ENCODE measurements at places on chromosomes 5 and 9. TPM values are rescaled to one million over a fixed set of nuclear protein-coding genes. Genes with fewer than 3 reads are reported as not detected.
A peak's percentile ranks its signal among the peaks of the same experiment; 100 is the strongest.

- DNase-seq = no peak
- H3K4me1 ChIP-seq = no peaks in the 10 kb centered on the region
- H3K27ac ChIP-seq = no peak overlapping the region
- H3K4me3 ChIP-seq = no peak overlapping the region
Measured at GRCh38 chr5:119200795-119201194, 129.9 kb downstream of the DMXL1 start.

DNA sequence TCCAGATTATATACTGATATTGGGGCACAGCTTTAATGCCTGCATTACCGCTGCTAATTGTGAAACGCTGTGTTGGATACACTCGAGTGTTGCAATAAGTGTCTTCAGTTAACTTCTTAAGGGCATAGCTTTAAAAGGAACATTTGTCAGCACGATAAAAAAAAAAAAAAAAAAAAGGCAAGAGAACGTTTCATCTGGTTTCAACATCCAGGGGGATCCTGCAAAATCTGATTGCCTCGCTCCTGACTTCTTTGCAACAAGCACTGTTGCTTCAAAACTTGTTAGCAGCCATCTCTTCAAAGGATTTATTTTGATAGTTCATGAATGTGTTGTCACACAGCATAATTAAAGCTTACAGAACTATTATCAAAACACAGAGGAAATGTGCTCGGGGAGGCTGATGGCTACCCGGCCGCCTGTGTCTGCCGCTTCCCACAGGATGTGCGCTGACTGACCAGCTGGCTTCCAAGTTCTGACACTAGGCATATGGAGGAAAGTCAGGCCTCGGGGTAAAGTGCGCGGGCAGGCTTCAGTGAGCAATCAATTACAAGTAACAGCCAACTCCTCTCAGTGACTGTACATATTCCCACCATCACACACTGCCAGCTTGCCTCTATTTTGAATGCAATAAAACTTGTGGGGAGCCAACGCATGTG, 77.7 kb downstream of the EBF1 start:
- H3K4me3 ChIP-seq = no peak overlapping the region
- H3K27me3 ChIP-seq = no peaks in the 10 kb centered on the region
- no peaks in the 10 kb centered on the region for H3K36me3 ChIP-seq
- peaks cover 2% of the 10 kb centered on the region for H3K4me1 ChIP-seq
- no peak overlapping the region for H3K27ac ChIP-seq

DNA sequence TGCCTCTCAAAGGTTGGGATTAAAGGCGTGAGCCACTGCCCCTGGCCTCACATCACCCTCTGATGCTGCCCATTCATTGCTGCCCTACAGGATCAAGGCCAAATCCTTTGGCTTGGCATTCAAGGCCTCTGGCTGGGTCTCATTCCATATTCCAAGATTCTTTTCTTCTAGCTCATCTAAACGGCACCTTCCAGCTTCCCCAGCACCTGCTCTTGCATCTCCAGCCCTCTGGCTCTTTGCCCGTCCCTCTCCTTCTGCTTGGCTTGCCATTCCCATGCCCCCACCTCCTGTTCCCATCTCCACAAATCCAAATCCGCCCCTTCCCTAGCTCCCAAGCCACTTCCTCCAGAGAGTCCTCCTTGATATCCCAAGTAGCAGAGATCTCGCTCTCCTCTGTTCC, 33.1 kb downstream of the CORO2A start:
- DNase-seq = no peak
- no peak overlapping the region for H3K27ac ChIP-seq
- H3K27me3 ChIP-seq = no peaks in the 10 kb centered on the region
- H3K4me1 ChIP-seq = peaks cover 22% of the 10 kb centered on the region

GRCh38 chr9:6562201-6562600, 83.3 kb downstream of the GLDC start:
- no peaks in the 10 kb centered on the region for H3K36me3 ChIP-seq
- H3K27ac ChIP-seq = no peak overlapping the region
- H3K4me3 ChIP-seq = no peak overlapping the region

- no peak overlapping the region for H3K4me3 ChIP-seq
- no peaks in the 10 kb centered on the region for H3K36me3 ChIP-seq
- no peaks in the 10 kb centered on the region for H3K27me3 ChIP-seq
- no peaks in the 10 kb centered on the region for H3K4me1 ChIP-seq
- H3K27ac ChIP-seq = no peak overlapping the region
Measured at GRCh38 chr5:174920906-174921550, 196.6 kb downstream of the MSX2 start.

- DNase-seq = no peak
- no peaks in the 10 kb centered on the region for H3K27me3 ChIP-seq
- H3K36me3 ChIP-seq = no peaks in the 10 kb centered on the region
- no peak overlapping the region for H3K27ac ChIP-seq
Measured at GRCh38 chr9:27053369-27054022, 48.0 kb upstream of the LRRC19 start.

- no peak overlapping the region for H3K4me3 ChIP-seq
- H3K36me3 ChIP-seq = peaks cover 36% of the 10 kb centered on the region
- H3K4me1 ChIP-seq = peaks cover 5% of the 10 kb centered on the region
- no peaks in the 10 kb centered on the region for H3K27me3 ChIP-seq
- DNase-seq = no peak
- H3K27ac ChIP-seq = no peak overlapping the region
Measured at GRCh38 chr5:151480384-151481293, 33.2 kb downstream of the SLC36A1 start.

DNA sequence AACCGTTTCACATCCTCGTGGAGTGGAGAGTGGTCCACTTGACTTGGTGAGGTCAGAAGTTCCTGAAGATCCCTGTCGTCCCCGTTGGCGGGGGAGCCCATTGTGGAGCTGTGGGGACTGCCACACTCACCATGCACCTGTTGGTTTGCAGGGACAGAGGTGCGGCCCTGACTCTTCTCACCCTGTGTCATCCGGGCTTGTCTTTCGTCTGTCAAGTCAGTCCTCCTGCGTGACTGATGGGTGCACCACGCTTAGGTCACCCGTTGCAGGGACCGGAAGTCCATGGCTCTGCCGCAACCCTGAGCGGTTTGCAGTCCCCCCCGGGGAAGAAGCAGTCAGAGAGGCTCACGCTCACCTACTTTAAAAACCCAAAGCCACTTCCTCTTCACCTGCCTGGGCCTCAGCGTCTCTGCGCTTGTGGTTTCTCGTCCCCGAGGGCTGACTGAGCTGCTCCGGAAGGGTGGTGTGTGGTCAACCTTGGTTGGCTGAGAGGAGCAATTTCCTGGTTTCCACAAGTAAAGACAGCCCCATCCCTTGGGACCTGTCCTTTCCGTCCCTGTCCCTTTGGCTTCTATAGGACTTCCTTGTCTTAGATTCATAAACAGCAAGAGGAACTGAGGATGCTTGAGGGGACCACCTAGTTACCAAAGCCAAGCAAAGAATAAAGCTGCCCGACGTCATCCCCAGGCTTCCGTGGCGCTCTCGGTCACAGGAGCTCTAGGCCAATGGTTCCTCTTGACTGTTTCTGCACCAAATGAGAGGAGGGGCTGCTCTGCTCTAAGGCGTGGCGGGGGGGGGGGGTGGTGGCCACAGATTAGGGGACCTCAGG, 53.2 kb downstream of the USP20 start:
- DNase-seq = peak; percentile 97
- H3K4me3 ChIP-seq = peak overlapping the region; percentile 20
- H3K36me3 ChIP-seq = no peaks in the 10 kb centered on the region
- peaks cover 95% of the 10 kb centered on the region for H3K4me1 ChIP-seq
- H3K27me3 ChIP-seq = no peaks in the 10 kb centered on the region

DNA sequence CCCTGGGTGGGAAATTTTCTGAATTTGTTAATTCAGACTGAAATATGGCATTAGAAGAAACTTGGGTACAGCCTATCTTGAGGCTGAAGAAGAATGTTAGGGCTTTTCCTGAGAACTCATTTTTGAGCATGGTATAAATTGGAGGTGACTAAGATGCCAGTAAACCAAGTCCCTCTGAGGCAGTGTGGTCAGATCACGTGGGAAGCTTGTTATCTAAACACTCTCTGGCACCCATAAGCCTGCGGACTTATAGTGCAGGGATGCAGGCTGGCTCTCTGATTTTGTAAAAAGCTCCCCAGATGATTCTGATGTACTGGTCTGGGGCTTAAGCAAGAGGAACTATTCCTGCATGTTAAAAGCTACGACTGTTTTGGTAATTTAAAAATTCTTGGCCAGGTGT, 34.3 kb downstream of the MTMR12 start:
- peak; percentile 57 for DNase-seq
- H3K27me3 ChIP-seq = no peaks in the 10 kb centered on the region
- peaks cover 12% of the 10 kb centered on the region for H3K36me3 ChIP-seq

- H3K27me3 ChIP-seq = no peaks in the 10 kb centered on the region
- no peak overlapping the region for H3K4me3 ChIP-seq
- no peak for DNase-seq
- H3K27ac ChIP-seq = no peak overlapping the region
- no peaks in the 10 kb centered on the region for H3K36me3 ChIP-seq
- no peaks in the 10 kb centered on the region for H3K4me1 ChIP-seq
Measured at GRCh38 chr5:169430671-169431070, 129.7 kb upstream of the SLIT3 start.

- H3K36me3 ChIP-seq = no peaks in the 10 kb centered on the region
- peak overlapping the region; percentile 71 for H3K27ac ChIP-seq
- peak; percentile 70 for DNase-seq
- peaks cover 27% of the 10 kb centered on the region for H3K4me1 ChIP-seq
- H3K4me3 ChIP-seq = peak overlapping the region; percentile 81
Measured at GRCh38 chr9:5626727-5627634, 1.9 kb upstream of the RIC1 start.

- H3K36me3 ChIP-seq = no peaks in the 10 kb centered on the region
- no peaks in the 10 kb centered on the region for H3K27me3 ChIP-seq
- H3K27ac ChIP-seq = no peak overlapping the region
- no peak overlapping the region for H3K4me3 ChIP-seq
- no peak for DNase-seq
Measured at GRCh38 chr9:13939134-13939533, 374.8 kb downstream of the NFIB start.

- H3K36me3 ChIP-seq = no peaks in the 10 kb centered on the region
- no peaks in the 10 kb centered on the region for H3K27me3 ChIP-seq
- no peak for DNase-seq
Measured at GRCh38 chr5:4405614-4406219, 734.4 kb upstream of the ADAMTS16 start.

- peak overlapping the region; percentile 82 for H3K4me3 ChIP-seq
- H3K36me3 ChIP-seq = no peaks in the 10 kb centered on the region
- H3K4me1 ChIP-seq = no peaks in the 10 kb centered on the region
Measured at GRCh38 chr9:73133022-73133651, 18.5 kb upstream of the ANXA1 start.

- no peak overlapping the region for H3K4me3 ChIP-seq
- no peaks in the 10 kb centered on the region for H3K4me1 ChIP-seq
- no peaks in the 10 kb centered on the region for H3K27me3 ChIP-seq
Measured at GRCh38 chr9:36802201-36802920, 229.7 kb downstream of the MELK start.

GRCh38 chr9:134384811-134385479, 58.7 kb downstream of the RXRA start:
- no peak for DNase-seq
- H3K27ac ChIP-seq = no peak overlapping the region
- no peak overlapping the region for H3K4me3 ChIP-seq
- no peaks in the 10 kb centered on the region for H3K27me3 ChIP-seq

GRCh38 chr9:76571743-76572146, 112.8 kb downstream of the GCNT1 start:
- no peaks in the 10 kb centered on the region for H3K27me3 ChIP-seq
- DNase-seq = peak; percentile 11
- no peak overlapping the region for H3K27ac ChIP-seq
- peak overlapping the region; percentile 25 for H3K4me3 ChIP-seq
- H3K4me1 ChIP-seq = peaks cover 25% of the 10 kb centered on the region
- no peaks in the 10 kb centered on the region for H3K36me3 ChIP-seq

DNA sequence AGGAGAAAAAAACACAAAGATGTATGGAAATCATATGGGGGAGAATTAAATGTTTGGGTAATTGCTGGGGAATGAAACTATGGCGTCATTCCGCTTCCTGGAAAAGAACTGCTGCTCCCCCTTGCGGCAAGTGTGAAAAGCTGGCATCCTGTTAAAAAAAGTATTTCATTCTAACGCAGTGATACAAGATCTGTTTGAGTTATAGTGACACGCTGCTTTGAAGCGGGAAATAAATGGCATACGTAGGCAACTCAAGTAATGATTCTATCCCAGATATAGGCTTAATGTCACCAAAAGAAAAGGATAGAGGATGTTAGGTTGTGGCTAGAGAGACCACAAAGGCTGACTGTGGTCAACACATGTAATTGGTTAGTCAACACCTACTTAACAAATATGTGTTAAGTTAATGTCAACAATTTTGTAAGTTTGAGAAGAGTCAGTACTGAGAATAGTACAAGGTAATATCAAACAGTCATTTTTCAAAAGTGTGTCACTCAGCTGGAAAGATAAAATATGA, 70.2 kb upstream of the ALDH1A1 start:
- H3K27ac ChIP-seq = no peak overlapping the region
- no peaks in the 10 kb centered on the region for H3K36me3 ChIP-seq
- peaks cover 4% of the 10 kb centered on the region for H3K4me1 ChIP-seq
- H3K4me3 ChIP-seq = no peak overlapping the region
- H3K27me3 ChIP-seq = peaks cover 5% of the 10 kb centered on the region

DNA sequence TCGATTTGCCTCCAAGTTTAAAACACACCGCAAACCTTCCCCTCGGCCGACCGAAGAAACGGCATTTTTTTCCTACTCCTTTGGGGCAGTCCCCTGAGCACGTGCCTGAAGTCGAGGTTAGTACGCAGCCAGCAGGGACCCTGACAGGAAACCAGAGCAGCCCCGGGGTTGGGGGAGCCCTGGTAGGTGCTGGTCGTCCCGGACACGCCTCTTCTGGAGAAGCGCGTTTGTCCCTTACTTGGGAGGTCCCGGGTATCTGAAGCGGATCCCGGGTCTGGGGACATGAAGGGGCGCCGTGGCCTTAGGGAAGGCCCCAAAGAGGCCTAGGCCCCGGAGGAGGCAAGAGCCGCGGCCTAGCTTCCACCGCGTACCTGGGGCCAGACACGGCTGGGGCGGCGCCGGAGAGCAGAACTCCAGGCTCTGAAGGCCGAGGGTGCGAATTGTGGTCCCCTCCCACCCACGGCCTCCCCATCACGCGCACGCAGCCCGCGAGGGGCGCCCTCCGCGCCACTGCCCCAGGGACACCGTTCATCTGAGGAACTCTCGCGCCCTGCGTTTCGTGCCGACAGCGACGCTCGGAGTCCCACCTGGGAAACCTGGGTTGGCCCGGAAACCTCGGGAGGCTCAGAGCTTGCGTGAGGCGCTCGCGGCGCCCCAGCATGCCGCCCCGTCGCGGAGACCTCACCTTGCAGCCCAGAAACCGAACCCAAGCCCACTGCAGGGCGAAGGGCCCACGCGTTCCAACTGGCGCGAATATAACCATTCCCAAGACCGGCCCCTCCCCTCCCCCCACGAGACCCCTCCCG, 10.4 kb downstream of the OTP start:
- no peak overlapping the region for H3K27ac ChIP-seq
- H3K4me1 ChIP-seq = peaks cover 21% of the 10 kb centered on the region
- DNase-seq = no peak
- H3K4me3 ChIP-seq = no peak overlapping the region

The GRXCR2 gene
- not detected for total RNA-seq

The ADAMTSL2 gene
- not detected for total RNA-seq

The ZDHHC11B gene
- 0.85 TPM for total RNA-seq

The FBN2 gene
- 0.70 TPM for total RNA-seq
